ENCODE measurements at places on chromosomes 1 and 21.

GRCh38 chr1:29258189-29258975 lies 22.1 kb downstream of the PTPRU start:
- no peak for DNase-seq

- DNase-seq: no peak
Measured at GRCh38 chr21:34534522-34534921, 22.5 kb upstream of the KCNE1 start.

GRCh38 chr1:22609291-22609690 lies 27.1 kb upstream of the C1QA start:
- no peak for DNase-seq

DNA sequence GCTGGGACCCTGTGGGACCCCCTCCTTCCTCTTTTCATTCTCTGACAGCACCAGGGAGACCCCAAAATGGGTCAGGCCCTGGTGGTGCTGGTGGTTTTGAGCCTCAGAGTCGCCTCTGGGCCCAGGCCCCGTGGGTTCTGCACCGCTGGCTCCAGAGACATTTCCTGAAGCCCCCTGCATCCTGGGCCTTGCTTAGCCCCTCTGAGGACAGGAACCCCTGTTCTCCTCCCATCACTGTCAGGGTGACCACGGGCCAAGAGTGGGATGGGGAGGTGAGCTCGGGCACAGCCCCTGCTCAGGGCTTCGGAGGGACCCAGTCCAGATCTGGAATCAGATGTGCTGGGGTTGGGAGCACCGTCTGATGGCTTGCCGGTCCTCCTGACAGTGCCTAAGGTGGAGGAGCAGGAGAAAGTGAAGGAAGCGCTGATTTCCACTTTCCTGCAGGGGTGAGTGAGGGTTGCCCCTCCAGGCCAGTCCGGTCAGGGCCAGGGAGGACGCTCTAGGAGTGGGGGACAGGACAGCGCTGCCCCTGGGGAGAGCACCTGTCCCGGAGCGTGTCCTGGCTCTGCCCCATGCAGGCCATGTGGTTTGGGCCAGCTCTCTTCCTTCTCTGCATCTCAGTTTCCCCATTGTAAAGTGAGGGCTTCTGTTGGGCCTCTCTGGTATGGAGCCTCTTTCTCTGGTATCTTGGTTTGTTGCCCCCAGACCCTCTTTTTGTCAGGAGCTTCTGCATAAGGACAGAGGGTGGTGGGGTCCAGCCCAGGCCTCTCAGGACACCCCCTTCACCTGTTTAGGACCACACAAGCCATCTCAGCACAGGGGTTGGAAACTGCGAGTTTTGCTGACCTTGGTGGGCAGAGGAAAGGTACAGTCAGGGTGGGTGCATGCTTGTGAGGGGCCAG lies 71.0 kb downstream of the TRIM11 start:
- DNase-seq: no peak

- no peak for DNase-seq
Measured at GRCh38 chr1:202320081-202320405, 21.7 kb downstream of the UBE2T start.

DNA sequence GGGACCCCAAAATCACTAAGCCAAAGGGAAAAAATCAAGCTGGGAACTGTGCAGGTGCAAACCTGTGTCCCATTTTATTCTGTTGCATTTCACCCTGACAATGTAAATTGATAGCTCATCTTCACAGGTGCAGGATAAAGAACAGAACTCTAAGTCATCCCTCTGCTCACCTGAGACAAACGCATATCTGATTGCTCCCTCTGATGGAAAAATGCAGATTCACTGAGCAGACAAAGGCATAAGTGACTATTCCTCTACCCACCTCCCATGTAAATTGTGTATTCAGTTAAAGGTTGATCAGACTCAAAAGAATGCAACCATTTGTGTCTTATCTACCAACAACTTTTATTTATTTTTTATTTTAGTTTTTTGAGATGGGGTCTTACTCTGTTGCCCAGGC lies 644.2 kb downstream of the PTPRU start:
- no peak for DNase-seq

DNA sequence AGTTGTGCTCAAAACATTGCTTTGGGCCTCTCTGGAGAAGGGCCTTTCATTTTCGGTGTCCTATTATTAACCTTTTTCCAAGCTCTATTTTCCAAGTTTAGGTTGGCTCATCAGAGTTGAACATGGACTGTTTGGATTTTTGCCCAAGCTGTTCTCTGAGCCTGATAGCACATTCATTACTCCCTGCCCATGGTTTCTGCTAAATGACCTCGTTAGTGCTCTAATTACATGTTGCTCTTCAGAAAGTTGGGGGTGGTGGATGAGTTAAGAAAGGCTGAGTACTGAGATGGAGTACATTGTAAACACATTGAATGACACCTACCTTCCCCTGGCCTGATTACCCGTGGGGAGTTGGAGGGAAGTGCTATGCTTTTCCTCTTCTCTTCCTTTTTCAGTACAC lies 38.9 kb downstream of the LMO4 start:
- DNase-seq: no peak

- DNase-seq: no peak
Measured at GRCh38 chr1:32693455-32694174, 9.0 kb downstream of the SYNC start.

- DNase-seq: no peak
Measured at GRCh38 chr1:27804791-27805190, 25.8 kb upstream of the PPP1R8 start.

GRCh38 chr1:235675152-235675890 lies 25.7 kb upstream of the GNG4 start:
- DNase-seq: no peak

GRCh38 chr1:8360493-8361197 lies 42.7 kb downstream of the SLC45A1 start:
- no peak for DNase-seq

GRCh38 chr1:228094432-228095016 lies 8.6 kb downstream of the C1orf35 start:
- no peak for DNase-seq

DNA sequence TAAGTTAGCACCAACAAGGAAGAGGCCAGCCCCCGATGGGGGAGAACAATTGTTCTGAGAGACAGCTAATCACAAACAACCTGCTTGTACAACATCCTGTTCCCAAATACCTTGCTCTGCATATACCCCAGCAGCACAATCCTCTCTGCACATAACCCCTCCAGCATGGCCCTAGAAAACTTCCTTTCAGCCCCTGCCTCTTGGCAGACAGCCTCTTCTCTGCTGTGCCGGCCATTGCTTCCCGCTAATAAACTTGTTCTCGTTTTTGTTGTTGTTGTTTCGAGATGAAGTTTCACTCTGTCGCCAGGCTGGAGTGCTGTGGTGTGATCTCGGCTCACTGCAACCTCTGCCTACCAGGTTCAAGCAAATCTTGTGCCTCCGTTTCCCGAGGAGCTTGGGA lies 392.7 kb downstream of the SMYD3 start:
- DNase-seq: no peak

- no peak for DNase-seq
Measured at GRCh38 chr1:58325866-58326265, 220.7 kb downstream of the OMA1 start.

- no peak for DNase-seq
Measured at GRCh38 chr1:16630661-16631247, 17.4 kb upstream of the NBPF1 start.

- DNase-seq: no peak
Measured at GRCh38 chr1:39145331-39145965, 59.0 kb upstream of the MACF1 start.

DNA sequence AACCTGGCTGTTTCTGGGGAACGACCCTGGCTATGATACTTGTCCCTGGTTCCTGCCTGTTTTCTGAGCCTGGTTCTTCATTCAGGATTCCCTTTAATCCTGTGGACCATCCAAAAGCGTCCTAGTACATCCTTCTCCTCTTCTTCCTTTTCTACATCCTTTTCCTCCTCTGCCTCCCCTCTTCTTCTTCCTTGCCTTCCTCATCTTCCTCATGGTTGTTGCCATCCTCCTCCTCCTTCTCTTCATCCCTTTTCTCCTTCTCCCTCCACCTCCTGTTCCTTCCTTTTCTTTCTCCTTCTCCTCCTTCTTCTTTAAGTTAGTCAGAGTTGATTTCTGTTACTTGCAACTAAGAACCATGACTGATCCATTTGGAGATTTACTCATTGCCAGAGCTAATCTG lies 197.8 kb downstream of the FOXD2 start:
- DNase-seq: no peak

DNA sequence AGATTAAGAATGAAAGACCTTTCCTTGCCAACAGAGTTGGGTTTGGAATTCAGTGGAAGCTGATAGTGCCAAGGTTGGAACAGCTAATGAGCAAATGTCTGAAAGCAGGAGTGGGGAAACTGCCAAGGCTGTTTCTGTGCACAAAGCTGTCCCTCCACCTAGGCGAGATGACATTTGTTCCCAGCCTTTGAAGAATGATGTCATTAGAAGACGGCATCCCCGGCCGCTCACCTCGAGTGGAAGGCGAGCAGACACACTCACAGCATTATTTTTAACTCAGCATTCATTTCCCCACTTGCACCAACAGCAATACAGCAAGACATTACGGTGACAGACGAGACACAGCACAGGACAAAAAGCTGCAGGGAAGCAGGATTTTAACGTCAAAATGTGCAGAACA lies 463.9 kb downstream of the PCP4 start:
- DNase-seq: no peak

- DNase-seq: no peak
Measured at GRCh38 chr21:24025101-24025500, 1582.2 kb downstream of the MRPL39 start.

DNA sequence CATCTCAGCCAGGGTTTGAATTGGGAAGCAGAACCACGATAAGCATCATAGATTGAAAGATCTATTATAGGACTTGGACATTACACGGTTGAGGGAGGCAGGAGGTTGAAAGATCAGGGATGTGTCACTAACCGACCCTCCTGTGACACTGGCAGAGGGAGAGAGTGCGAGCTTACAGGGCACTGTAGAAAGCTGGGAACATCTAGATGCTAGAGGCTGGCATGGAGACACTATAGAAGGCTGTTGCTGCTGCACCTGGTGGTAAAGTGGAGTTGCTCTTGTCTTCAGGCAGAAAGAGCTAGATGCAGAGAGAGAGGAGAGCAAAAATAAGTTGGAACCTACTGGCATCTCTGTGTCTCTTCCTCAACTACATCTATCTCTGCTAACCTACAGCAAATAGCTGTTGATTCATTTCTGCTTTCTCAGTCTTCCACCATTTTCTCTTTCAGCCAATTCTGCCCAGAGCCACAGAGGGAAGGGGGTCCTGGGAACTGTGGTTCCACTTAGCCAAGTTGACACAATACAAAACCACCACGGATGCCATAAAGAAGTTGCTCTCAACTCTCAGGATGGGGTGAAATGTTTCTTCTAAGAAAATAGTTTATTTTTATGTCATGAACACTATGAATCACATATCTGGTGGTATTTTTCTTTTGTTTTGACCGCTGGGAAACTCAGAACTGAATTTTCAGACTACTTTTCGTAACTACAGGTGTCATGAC lies 155.9 kb downstream of the ZNF281 start:
- no peak for DNase-seq

- DNase-seq: no peak
Measured at GRCh38 chr1:37945743-37946702, 830 bp downstream of the INPP5B start.

DNA sequence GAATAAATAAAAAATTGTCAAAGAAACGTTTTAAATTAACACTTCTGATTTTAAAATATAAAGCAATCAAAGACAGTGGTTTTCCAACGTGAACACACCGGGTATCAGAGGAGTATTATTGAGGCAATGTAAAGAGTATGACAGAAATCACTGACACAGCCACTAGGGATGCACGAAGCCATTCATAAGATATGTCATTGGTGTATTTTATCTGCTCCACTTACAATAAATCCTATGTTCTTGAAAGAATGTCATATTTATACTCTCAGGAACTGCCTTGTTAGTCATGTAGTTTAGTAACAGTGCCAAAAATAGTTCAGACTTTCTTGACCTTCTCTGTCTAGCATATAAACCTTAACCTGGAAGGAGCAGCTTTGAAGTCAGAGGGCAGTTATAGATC lies 835.0 kb upstream of the NCAM2 start:
- DNase-seq: no peak

DNA sequence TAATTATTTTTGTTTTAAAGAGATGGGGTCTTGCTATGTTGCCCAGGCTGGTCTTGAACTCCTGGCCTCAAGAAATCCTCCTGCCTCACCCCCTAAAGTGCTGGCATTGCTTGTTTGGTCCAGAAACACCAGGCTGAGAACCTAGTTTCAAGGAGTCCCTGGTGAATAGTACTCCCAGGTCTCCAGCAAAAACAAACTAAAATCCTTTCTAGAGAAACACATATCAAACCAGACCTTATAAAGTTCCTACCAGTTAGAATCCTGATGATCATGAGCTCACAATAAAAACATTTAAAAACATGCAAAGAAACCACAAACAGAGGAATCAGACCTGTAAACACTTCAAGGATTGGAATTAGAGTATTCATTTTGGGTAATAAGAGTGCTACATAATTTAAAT lies 34.4 kb upstream of the PADI1 start:
- no peak for DNase-seq

DNA sequence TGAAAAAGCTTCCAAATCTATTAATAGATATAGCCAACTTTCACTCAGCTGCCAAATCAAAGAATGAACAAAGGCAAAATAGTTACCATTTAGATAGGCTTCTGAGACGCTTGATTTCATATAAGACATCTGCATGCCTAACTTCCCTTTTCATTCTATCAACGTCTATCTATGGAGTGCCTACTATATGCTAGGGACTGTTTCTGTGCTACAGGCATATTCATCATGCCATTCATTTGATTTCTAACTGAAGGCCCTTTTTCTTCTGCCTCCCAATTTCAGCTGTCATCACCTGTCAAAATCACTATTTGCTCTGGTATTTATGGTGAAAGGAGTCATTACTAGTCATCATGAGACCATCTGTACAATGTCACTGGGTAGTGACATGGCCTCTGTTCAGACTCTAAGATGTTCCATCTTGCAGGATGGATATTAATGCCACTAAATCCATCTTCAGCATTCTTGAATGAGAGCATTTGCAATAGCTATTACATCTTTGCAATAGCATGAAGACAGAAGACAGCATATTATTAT lies 4.3 kb upstream of the KRTAP13-1 start:
- DNase-seq: no peak

- no peak for DNase-seq
Measured at GRCh38 chr1:80054129-80054528, 1047.6 kb upstream of the ADGRL4 start.

DNA sequence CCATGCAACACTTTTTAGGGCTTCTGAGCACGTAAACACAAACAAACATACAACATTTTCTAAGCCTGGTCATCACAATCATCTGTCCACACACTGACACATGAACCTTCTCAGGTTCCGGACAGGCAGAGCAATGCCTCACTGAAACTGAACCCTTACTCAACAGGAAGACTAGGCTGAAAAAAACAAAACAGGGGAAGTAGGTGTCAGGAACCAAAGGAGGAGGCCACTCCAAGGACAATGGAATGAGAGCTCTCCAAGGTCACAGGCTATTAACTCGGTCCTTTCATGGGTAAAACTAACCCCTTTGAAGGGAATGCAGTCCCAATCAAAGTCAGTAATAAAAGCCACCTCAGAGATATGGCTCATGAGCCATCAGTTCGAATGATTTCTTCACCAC lies 76.6 kb downstream of the FAM78B start:
- no peak for DNase-seq

- no peak for DNase-seq
Measured at GRCh38 chr1:85822696-85823095, 114.5 kb upstream of the ZNHIT6 start.
